ENCODE measurements at places on chromosomes 2 and 18.

DNA sequence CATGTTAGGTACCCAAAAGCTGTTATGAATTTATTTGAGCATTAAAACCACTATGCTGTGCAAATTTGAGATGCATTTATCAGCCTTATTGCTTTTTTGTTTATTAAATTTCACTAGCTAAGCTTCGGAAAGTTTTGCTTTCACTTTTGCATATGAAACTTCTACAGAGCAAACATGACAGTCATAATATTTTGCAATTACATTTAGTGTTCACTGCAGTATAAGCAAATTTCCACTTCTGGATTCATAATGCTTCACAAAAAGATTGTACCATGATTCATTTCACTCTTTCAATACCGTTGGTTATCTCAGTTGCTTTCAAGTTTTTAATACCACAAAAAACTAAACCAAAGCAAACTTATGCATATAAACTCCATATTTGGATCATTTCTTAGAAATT is 228.7 kb upstream of the SLC8A1 start:
- DNase-seq = no peak

DNA sequence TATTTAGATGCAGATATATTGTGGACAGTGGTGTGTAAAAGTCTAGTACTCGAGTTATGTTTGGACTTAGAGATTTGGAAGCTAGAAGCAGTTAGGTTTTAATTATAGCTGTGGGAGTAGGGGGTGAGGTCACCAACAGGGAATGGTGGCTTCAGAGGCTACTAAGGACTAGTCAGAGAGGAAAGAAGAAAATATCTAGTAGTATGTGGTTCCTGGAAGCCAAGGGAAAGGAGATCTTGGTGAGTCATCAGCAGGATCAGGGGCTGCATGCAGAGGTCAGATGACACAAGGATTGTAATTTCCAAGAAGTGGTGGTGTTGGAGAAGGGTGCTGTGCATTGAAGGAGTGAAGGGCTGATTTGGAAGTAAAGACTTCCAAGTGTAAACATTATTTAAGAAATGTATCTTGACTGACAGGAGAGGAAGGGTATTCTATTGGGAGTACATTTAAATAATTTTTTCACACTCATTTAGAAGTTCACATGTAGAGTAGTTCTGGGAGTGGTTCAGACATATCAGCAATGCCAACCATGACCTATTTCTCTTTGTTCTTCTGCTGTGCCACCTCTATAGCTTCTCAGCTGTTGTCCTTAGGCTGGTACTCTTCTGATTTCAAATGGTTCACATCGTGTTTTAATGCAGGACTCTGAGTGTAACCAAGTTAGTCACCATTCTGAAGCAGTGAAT is 59.1 kb downstream of the ACSL3 start:
- peak; percentile 93 for DNase-seq

DNA sequence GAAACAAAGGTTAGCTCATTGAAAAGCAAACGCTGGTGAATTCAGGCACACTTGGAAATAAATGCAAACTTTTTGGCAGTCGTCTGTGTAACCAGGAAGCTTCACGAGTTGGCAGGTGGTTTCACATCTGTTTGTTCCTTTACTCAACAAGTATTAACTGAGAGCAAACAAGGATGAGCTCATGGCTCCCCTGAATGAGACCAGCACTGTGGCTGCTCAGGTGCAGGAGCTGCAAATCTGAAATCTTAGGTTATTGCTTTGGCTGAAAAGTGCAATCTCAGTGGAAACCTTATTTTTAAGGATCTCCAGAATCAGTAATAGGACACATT is 46.3 kb downstream of the SH3RF3 start:
- DNase-seq = no peak

DNA sequence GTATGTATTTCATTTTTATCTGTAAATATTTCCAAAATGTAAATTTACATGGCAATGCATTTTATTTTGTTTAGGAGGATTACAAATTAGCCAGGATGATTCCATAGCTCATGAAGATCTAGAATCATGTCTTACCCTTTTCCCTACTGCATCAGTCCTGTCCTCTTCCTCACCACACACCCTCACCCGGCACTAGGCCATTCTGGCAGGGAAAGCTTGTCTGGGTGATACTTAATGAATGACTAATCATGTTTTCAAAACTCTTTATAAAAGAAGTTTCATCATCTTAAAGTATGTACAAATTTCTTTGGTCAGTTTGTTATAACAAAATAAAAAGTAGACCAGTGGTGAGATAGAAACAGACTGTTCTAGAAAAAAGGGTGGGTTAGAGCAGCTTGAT is 283.3 kb upstream of the VWC2L start:
- DNase-seq = peak; percentile 72

DNA sequence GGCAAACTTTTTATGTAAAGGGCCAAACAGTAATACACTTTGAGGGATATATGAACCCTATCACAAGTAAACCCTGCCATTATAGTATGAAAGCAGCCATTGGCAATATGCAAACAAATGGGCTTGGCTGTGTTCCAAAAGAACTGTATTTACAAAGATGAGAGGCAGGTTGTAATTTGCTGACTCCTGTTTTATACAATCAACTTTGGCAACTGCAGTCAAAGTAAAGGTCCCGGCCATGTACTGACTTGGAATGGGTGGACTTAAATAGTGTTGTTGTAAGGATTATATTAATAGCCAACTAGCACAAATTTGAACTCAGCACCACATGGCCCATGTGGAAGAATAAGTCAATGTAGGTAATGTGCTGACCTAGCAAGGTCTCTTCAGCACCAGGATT is 223.4 kb downstream of the WDPCP start:
- DNase-seq = no peak

GRCh38 chr2:20016346-20016745 is 3.9 kb upstream of the MATN3 start:
- DNase-seq = no peak

- no peak for DNase-seq
Measured at GRCh38 chr2:71477231-71477691, 23.9 kb downstream of the DYSF start.

- DNase-seq = peak; percentile 72
Measured at GRCh38 chr18:9673296-9674251, 34.5 kb upstream of the RAB31 start.

DNA sequence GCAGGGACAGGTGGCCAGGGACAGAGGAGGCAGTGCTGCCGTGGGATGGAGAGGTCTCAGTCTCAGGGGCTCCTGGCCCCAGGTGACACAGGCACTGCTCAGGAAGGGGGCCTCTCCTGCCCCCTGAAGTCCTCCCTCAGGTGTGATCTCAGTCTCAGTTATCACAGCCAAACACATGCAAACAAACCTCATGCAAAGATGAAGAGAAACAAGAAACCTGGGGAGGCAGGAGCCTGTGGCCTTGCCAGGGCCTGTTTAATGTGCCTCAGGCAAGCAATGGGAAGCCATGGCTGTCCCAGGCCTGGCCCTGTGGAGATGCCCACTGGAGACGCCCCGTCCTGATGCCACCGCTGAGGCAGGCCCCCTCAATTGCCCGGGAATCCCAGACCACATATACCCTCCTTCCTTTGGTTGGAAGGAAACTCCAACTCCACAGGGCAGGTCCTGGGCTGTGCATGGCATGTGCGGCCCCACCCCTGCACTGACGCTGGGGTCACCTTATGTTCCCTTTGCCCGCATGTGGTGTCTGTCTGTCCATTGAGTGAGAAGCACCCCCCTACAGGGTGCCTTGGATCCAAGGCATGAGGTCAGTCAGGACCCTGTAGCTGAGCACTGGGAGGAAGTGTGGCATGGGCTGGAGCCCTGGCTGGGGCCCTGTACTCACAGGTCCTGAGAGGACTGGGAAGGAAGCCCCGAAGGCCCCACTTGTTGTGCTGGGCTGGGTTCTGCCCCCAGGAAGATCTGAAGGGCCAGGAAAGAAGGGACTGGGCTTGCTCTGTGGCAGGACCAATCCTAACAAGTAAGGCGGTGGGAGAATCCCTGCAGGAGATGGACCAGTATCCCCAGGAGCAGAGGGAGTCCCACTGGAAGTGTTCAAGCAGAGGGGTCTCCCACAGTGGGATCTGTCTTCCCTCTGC is 68.8 kb upstream of the RAB6C start:
- no peak for DNase-seq

GRCh38 chr2:23487735-23488492 is 102.9 kb downstream of the KLHL29 start:
- DNase-seq = peak; percentile 20

GRCh38 chr2:181058378-181059269 is 78.2 kb downstream of the UBE2E3 start:
- peak; percentile 32 for DNase-seq

DNA sequence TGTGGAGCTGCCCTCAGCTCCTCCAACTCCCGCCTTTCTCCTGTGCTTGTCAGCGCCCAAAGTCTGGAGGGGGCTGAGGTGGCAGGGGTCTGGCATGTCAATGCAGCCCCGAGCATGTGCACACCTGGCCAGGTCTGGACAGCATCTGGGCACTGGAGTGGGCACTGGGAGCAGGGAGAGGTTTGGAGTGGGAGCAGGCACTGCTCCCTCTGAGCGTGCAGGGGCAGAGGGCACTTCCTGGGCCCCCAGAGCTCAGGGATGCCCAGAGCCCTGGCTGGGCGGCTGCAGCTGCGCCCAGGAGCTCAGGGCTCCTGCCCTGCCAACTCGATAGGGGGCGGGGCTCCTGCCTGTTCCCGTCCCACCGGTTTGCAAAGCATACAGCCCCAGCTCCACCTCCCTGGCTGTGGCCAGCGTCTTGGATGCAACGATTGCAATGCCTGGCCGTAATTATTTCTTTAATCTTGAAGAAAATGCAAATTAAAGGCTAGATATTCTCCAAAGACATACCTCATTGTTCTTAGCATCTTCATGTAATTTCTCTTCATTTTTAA is 57.4 kb upstream of the LDAH start:
- DNase-seq = no peak

GRCh38 chr2:188322569-188323551 is 31.2 kb downstream of the GULP1 start:
- DNase-seq = peak; percentile 41

- DNase-seq = no peak
Measured at GRCh38 chr2:67070826-67071225, 326.3 kb upstream of the ETAA1 start.

DNA sequence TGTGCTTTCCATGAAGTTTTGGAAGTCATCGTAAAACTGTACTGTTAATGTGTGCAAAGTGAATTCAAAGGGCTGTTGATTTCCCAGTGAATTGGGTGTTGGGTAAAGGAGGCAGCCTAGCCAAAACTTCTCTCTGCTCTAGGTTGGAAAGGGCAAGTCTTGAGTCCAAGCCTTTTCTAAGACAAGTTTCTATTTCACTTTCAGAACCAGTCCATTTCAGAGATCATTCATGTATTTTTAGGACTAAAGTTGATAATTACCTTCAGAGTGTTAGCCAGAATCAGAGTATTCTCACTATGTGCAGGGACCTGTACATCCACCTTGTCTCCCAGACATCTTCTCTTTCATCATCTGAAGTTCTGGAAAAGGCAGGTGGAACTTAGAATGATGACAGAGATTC is 636.1 kb upstream of the KLHL29 start:
- DNase-seq = no peak

- peak; percentile 40 for DNase-seq
Measured at GRCh38 chr18:45837283-45838070, 12.0 kb downstream of the SIGLEC15 start.

- DNase-seq = no peak
Measured at GRCh38 chr18:51580580-51580979, 383.1 kb upstream of the MEX3C start.

DNA sequence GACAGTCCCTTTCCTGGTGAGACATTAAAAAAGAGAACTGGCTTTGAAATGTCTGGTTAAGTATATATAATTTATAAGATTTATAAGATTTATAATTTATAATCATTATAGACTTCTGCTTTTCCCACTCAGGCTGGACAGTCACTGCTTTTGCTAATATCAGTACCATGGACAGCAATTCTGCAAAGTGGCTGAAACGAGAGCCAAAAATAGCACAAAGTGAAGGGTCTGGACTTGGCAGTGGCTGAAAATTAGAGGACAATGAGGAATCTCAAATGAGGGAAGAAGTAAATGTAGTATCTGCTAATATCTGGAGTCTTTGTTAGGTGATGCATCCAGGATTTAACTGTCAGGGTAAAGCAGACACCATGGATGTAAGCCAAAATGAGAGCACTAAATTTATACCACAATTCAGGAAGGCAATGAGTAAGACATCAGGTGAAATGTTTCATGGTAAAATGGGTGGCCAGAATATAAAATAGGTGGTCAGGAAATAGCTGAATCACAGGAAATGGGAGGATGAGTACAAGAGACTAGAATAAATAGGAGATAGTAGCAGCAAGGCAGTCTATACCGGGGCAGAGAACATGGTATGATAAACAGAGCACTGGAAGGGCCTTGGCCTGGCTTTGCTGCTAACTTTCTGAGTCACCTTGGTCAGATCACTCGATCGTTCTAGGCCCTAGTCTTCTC is 39.6 kb upstream of the BOD1L2 start:
- DNase-seq = peak; percentile 31

DNA sequence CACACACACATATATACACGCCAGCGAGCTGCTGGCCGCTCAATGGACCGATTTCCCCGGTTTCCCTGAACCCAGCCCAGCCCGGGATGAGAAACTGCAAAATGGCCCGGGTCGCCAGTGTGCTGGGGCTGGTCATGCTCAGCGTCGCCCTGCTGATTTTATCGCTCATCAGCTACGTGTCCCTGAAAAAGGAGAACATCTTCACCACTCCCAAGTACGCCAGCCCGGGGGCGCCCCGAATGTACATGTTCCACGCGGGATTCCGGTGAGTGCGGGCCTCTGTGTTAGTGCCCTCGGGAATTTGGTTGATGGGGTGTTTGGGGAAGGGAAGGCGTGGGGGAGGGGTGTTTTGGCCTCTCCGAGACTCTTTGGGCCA is 392 bp downstream of the ST8SIA3 start:
- no peak for DNase-seq

DNA sequence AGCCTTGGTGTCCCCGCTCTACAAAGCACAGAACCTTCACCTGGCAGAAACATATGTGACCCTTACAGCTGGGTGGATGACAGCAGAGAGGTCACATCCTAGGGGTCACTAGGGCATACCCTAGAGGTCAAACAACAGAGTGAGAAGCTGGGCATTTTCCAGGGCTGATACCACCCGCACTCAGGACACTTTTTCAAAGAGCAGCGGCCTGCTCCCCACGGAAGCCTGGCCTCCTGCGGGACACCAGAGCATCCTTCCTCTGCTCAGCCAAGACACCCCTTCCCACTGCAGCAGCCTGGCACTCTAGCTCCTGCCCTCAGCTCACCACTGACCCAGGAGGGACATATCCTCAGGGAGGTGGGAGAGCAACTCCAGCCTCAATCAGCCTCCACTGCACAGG is 86.0 kb downstream of the GALNT14 start:
- DNase-seq = no peak

DNA sequence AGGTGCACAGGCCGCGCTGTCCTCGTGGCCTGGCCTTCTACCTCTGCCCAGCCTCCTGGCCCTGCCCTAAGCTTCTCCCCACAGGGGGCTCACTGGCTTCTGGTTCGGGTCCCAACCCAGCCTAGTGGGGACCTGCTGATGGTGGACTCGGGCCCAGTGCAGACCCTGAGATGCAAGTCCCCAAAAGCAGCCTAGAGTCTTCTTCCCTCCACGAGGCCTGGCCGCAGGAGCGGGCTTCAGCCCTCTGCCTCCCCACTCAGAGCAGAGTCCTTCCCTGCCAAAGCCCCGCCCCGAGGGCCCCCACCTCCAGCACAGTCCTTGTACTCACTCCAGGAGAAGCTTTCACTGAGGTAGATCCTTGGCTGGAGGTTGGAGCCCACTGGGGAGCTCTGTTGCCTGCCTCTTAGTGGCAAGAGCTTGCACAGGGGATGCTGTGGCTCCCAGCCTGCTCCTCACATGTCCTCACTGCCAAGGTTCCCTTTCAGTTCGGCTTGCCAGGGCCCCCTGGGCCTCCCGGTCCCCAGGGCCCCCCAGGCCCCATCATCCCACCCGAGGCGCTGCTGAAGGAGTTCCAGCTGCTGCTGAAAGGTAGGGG is 3.6 kb downstream of the ERFE start:
- no peak for DNase-seq

- DNase-seq = no peak
Measured at GRCh38 chr18:79224381-79224780, 155.2 kb downstream of the ATP9B start.
